DND-41 (cell line): ENCODE measurements at places on chromosomes 11 and 22.

- DNase-seq, result no peak
Observed at GRCh38 chr22:27445881-27446280, 355.7 kb downstream of the MN1 start.

- no peak for DNase-seq
Observed at GRCh38 chr11:4464216-4465159, 15.4 kb downstream of the OR52K2 start.

DNA sequence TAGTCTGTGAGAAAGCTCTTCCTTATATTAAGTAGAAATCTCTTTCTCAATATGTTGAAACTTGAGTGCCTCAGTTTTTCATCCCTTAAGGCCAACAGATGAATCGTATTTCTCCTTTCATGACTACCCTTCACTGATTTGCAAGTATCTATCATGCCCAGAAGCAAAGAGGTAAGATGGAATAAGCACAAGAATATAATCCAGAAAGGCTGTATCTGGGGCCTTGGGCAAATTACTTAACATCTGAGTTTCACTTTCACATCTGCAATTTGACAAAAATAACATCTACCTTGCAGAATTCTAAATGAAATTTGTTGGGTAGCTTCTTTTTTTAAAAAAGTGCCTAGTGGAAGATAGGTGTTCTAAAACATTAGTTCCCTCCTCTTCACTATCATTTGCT lies 552.4 kb upstream of the ANO5 start:
- no peak for DNase-seq

- DNase-seq, result no peak
Observed at GRCh38 chr11:8250981-8251615, 12.6 kb downstream of the LMO1 start.

- DNase-seq, result no peak
Observed at GRCh38 chr11:117520201-117520600, 192.5 kb downstream of the CEP164 start.

- DNase-seq, result no peak
Observed at GRCh38 chr11:133180201-133180600, 352.1 kb downstream of the OPCML start.

GRCh38 chr11:88332851-88333250 lies 4.7 kb downstream of the CTSC start:
- DNase-seq, result no peak

DNA sequence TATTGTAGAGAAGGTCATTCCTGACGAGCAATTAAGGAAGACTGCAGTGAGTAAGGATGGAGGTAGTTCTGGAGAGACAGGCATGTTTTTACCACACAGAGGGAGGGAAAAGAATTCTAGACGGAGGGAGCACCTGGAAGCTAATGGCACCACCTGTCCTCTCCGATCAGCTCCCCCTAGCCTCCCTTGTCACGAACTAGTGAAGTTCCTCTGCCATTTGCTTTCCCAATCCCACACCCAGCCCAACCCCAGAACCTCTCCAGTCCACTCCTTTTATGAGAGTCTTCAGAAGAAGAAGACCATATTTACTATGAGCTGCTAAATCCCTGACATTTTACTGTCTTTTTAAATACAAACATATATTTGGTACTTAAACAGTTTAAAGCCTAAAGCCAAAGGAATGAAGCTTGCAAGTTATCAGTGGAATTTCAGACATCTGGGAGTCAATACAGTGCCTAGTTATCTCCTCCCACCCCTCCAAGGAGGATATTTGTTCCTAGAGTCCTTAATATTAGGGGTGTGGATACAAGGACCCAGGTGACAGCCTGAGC lies 46.1 kb upstream of the HSPA8 start:
- DNase-seq, result no peak

DNA sequence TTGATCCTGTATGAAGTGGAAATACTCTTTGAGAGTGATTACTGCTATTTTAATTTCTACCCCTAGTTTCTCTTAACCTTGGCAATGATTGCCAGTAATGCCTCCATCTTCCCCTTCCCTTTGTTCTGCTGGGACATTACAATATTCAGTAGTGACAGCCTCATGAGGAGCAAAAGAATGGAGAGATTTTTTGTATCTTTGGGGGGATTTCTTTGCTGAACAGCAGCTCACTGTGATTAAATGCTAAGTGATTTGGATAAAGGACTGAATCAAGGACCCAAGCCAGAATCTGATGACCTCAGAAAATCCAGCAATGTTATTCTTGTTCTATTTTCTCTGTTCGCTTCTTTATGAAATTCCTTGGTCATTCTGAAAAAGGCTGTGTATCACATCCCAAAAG lies 7.0 kb upstream of the SLC1A2 start:
- no peak for DNase-seq

DNA sequence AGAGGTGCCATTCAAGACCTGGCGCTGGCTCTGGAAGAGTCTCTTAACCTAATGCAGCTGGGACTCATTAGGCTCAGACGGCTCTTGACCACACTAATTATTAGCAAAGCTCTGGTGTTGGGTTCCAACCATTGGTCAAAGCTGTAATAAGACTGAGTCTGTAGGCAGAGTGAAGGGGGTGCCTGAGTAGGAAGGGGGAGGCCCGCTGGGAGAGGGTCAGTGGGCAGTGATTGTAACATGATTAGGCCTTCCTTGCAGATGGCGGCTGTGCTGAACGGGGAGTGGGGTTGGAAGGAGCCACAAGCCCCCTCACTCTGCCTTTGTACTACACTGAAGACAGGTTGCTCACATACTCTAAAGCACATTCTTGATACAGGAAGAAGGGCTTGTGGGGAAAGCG lies 5.2 kb downstream of the SRPRA start:
- no peak for DNase-seq

DNA sequence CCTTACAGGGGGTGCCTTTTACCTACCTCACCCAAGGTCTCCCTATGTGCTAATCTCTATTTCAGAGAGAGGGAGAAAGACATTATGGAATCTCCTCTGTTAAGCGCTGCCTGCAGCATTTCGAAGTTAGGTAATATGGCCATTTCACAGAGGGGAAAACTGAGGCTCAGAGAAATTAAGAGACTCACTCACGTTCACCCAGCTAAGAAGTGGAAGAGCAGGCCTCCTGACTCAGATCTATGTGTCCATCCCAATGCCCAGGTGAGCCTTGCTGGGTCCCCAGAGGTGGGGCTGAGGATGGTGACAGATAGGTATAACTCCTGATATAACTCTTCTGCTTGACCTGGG lies 147.0 kb downstream of the FBXO7 start:
- DNase-seq, result no peak

DNA sequence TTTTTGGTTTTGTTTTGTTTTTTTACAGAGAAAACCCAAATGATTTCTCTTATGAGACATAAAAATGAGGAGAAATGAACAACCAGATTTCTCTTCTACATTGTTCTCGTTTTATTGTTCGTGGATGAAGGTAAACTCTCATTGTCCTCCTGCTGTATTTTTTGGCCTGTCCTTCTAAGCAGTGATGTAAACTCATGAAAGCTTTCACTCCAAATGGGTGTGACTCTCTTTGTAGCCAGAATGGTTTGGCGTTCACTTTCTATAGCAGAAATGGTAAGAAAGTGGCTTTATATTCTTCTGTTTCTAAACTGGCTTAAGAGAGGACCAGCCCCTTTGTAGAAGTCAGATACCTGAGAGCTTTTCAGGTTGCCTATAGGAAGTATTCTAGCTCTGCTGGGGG lies 15.5 kb upstream of the BMAL1 start:
- DNase-seq, result no peak

DNA sequence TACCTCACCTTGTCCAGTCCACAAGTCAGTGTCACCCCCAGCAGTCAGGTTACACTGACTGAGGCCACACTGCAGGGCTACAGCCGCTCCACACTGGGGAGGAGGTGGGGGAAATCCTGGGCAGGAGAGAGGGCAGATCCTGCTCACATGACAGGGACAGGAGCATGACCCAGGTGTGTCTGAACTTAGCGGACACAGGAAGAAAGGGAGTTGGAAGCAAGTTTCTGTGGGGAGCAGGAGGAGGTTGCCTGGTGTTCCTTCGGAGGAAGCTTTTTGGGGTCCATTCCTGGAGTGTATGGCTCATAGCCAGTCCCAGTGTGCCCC lies 5.9 kb downstream of the MMP11 start:
- no peak for DNase-seq

GRCh38 chr11:63670433-63671321 lies 499 bp downstream of the ATL3 start:
- DNase-seq, result peak; percentile 40

GRCh38 chr11:102933627-102934026 lies 21.9 kb downstream of the MMP13 start:
- DNase-seq, result no peak

- DNase-seq, result no peak
Observed at GRCh38 chr11:118046051-118046963, 30.6 kb upstream of the TMPRSS4 start.

GRCh38 chr11:128238521-128239265 lies 348.7 kb downstream of the ETS1 start:
- no peak for DNase-seq

DNA sequence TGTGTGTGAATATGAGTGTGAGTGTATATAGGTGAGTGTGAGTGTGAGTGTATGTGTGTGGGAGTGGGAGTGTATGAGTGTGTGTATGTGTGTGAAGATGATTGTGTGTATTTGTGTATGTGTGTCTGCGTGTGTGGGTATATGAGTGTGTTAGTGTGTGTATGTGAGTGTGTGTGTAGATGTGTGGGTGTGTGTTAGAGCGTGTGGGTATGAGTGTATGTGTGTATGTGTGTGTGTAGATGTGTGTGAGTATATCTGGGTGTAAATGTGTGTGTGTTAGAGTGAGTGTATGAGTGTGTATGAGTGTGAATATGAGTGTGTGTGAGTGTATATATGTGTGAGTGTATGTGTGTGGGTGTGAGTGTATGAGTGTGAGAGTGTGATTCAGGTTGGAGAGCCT lies 11.1 kb upstream of the LRRC10B start:
- DNase-seq, result no peak

- no peak for DNase-seq
Observed at GRCh38 chr11:69436041-69436982, 45.2 kb upstream of the LINC01488 start.

DNA sequence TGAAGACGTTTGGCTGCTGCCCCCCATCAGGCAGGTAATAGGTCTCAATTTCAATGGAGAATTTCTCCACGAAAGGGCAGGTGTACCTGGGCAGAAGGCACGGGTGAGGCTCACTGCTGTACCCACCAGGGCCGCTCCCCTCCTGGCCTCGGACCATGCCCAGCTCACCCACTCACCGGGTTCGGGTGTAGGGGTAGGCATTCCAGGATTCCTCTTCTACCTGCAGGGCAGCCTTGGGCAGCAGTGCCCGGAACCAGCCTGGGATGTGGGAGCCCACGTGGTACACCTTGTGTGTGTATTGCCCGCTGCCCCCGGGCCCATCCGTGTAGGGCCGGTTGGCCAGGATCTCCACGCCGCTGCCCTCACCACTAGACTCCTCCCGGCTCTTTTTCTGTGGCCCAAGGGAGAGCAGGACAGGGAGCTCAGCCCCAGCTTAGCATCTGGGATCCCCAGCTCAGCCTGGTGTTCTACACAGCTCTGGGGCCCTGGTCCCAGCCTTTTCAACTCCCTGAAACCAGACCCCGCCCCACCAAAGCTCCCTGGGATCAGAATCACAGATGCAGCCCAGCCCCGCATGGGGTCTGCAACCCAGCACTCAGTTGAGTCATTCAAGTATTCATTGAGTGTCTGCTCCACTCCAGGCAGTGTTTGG lies 2.7 kb downstream of the PITPNM1 start:
- DNase-seq, result no peak

GRCh38 chr22:35802885-35803284 lies 85.2 kb downstream of the APOL5 start:
- DNase-seq, result no peak

GRCh38 chr11:3156282-3156660 lies 8.8 kb downstream of the OSBPL5 start:
- no peak for DNase-seq

- no peak for DNase-seq
Observed at GRCh38 chr11:38935941-38936340, 2337.9 kb upstream of the RAG2 start.

- DNase-seq, result no peak
Observed at GRCh38 chr11:17256512-17256911, 20.0 kb upstream of the NUCB2 start.

- DNase-seq, result peak; percentile 67
Observed at GRCh38 chr11:105673089-105673488, 63.2 kb downstream of the GRIA4 start.

DNA sequence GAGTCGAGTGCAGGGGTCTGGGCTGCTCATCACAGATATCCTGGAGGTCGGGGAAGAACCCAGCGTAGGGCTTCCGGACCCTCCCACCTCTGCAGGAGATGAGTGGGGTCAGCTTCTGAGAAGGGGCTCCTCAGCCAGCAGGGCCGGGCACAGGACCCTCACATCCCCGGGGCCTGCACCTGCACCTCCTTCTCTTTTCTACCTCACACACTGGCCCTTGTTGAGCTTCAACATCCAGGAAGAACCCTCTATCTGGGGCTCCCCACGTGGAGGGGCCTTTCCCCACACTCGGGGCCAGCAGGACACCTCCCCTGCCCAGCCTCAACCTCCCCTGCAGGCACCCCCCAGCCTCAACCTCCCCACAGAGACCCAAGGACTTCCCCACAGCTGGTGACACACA lies 299.4 kb downstream of the CTTN start:
- no peak for DNase-seq

GRCh38 chr11:12625438-12626071 lies 48.7 kb upstream of the TEAD1 start:
- no peak for DNase-seq

DNA sequence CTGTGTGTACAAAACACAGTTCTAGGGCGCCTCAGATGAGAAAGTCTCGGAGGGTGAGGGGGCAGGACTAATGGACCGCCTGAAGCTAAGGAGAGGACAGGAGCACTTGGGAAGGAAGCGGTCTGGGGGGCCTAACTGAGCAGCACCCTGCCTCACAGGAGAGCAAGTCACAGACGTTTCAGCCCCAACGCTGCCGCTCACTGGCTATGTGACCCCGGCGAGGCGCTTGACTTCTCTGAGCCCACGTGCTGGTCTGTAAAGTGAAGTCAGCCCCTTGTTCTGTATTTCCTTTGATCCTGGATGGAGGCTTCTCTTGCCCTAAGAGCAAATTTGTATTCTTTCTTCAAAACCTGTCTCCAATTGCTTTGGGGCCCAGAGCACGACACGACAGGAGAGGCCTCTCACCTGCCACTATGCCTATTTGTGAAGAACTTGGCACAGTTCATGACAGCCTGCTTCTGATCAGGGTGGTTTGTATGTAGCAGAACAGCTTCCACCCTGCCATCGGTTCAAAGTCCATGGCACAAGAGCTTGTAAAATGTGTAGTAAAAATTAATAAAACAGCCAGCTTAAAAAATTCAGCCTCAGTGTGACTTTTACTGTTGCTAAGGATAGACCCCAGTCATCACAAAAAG lies 59.1 kb downstream of the WNT11 start:
- no peak for DNase-seq

DNA sequence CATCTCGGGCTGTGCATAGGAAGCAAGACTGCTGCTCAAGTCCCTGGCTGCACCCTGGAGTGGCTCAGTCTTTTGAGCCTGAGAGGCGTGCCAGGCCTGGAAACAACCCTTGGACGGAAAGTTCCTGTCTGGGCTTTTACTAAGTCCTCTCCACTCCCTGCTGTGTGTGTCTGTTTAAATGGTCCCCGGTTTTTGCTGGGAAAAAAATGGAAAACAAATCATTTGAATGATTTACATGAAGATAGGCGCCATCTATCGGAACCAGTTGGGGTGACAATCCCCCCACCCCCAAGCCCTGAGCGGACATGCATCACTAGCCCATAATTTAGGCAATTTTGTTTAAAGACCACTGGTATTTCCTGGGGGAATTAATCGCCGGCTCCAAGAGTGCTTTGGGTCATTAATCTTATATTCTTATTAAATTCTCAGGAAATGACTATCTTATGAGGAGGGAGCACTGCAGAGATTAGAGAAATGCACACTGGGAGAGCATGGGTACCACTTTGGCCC lies 2.7 kb upstream of the GAB2 start:
- peak; percentile 84 for DNase-seq

GRCh38 chr11:126380909-126381308 lies 25.4 kb downstream of the ST3GAL4 start:
- DNase-seq, result no peak
